Osteoblast (primary cell): ENCODE measurements at places on chromosomes 6 and 20.

DNA sequence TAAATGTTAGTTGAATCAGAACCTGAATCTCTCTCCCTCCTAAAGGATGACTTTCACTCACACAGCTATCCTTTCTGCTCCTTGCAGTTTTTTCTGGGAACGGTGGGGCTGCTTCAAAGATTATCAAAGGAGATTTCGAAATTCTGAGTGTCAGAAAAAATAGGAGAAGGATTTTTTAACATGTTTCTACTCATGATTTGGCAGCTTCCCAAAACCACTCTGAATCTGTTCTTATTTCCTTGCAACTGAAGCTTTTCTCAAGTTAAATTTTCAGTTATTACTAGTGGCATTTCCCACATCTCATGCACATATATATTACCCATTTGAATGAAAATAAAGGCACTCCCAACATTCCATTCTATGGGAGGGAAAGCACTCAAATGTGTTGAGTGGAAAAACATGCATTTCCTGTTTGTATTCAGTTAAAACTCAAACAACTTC is 123.6 kb downstream of the LCA5 start:
- DNase-seq: no peak

DNA sequence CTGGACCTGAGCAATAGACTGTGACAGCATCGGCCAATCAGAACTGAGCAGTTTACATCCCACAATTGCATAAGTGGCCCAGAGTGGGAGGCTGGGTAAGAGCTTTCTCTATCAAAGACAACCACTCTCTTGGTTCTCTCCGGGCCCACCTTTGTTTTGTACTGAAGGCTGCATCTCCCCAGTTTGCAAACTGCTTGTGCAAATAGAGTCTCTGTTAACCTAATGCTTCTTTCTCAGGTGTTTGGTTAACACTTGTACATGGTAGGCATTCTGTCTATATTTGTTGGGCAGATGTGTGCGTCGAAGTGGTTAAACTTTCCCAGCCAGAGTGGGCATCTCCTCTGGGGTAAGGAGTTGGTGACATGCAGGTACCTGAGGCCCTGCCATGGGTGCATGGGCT is 177.1 kb downstream of the CDH26 start:
- DNase-seq: no peak

GRCh38 chr6:20404641-20405032 is 3.0 kb downstream of the E2F3 start:
- peak; percentile 91 for DNase-seq

- DNase-seq: no peak
These were observed 565.1 kb upstream of the FLRT3 start for GRCh38 chr20:14902432-14903089.

GRCh38 chr6:63790334-63790733 is 154.7 kb downstream of the PHF3 start:
- DNase-seq: no peak

- no peak for DNase-seq
These were observed 70.9 kb downstream of the OPN5 start for GRCh38 chr6:47852727-47853126.
